GF-D8 (cell line): ENCODE measurements at places on chromosomes 1 and 21.

DNA sequence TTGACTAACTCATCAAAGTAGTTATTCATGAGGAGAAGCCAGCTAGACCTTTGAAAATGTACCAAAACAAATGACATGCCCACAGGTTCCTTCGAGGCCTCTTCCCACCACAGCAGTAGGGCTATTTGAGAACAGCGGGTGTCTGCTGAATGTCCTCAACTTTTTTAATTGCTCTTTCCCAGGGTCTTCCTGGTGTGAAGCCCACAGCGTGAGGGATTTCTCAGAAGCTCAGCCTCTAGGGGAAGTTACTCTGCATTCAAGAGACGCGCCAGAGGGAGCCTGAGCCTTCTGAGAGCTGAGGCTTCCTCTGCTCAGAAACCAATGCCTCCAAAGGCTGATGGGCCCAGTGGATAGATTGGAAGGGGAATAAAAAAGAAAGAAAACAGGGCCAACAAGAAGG lies 153.6 kb downstream of the OLFM3 start:
- no peak for DNase-seq

GRCh38 chr1:193131266-193131860 lies 9.5 kb downstream of the CDC73 start:
- DNase-seq = no peak

- DNase-seq = no peak
These were observed 282.6 kb downstream of the DSCAM start for GRCh38 chr21:40564318-40564717.

DNA sequence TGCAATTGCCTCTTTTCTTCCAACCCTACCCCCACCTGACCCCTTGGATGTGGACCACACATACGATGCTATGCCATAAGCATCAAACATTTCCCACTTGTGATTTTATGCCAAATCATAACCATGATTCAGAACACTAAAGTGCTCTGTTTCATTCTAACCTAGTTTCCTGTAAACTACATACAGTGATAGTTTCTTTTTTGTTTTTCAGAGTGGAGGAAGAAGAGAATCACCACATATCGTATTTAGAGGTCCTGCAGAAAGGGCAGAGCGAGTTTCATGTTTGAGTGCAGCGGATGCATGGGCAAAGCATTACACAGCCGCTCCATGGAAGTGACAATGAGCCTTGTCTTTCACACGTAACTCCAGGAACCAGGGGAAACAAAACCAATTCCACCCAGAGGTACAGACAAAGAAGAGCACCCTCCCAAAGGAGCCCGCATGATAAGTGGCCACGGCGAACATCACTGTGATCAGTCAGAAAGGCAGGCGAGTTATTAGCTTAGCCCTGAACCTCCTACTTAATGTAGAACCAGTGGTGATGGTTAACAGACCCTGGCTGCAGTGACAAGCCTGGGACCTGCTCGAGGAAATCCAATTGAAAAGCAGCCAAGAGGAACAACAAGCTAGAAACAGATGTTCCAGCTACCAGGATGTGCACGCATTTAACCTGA lies 64.0 kb upstream of the ZNF281 start:
- DNase-seq = no peak

DNA sequence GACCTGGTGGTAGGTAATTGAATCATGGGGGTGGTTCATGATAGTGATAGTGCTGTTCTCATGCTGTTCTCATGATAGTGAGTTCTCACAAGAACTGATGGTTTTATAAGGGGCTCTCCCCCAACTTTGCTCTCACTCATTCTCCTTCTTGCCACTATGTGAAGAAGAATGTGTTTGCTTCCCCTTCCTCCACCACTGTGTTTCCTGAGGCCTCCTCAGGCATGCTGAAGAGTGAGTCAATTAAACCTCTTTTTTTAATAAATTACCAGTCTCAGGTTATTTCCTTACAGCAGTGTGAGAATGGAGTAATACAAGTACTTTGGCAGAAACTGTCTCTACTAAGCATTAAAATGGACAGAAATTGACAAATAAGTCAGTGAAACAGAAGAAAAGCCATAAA lies 21.6 kb downstream of the RAB3GAP2 start:
- no peak for DNase-seq

GRCh38 chr1:185450917-185451316 lies 133.9 kb upstream of the IVNS1ABP start:
- DNase-seq = no peak

DNA sequence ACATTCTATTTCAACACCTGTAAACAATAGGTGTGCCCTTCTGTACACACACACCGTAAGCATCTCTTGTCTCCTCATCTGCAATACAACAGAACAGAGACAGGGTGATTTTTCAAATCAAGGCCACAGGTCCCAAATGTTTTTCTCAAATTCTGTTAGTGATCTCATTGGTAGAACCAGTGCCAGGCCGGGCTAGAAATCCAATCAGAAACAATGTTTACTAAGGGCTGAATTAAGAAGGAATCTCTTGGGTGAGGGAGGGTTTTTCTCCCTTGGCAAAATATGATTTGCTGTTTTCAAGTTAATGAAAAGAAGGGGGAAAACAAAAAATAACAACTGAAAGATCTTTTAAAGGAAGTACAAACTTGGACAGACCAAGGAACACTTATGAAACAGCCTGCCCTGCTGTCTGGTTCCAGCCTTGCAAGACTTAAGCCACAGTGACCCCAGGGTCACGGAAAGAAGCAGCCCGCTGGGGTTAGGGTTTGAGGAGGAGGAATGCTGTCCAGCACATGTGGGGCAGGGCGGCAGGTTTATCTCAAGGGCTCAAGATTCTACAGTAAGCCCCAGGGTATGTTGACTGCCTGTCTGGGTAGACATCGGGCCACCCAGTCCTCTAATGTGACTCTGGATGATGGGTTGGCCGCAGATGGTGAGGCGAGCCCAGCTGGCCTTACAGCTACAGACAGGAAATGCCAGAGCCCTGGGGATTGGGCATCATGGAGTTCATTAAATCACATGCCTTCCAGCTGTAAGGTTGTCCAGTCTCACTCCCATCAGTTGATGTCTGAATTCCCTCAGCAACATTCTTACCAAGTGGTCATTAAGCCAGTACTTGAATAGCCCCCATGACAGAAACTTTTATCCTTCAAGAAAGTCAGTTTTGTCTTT lies 73.3 kb upstream of the SLC44A3 start:
- DNase-seq = no peak

- no peak for DNase-seq
These were observed 1155.1 kb upstream of the ADGRL2 start for GRCh38 chr1:80645621-80646020.

GRCh38 chr1:17356387-17357026 lies 15.5 kb upstream of the PADI6 start:
- no peak for DNase-seq

GRCh38 chr1:182198006-182198605 lies 136.6 kb upstream of the ZNF648 start:
- DNase-seq = no peak

DNA sequence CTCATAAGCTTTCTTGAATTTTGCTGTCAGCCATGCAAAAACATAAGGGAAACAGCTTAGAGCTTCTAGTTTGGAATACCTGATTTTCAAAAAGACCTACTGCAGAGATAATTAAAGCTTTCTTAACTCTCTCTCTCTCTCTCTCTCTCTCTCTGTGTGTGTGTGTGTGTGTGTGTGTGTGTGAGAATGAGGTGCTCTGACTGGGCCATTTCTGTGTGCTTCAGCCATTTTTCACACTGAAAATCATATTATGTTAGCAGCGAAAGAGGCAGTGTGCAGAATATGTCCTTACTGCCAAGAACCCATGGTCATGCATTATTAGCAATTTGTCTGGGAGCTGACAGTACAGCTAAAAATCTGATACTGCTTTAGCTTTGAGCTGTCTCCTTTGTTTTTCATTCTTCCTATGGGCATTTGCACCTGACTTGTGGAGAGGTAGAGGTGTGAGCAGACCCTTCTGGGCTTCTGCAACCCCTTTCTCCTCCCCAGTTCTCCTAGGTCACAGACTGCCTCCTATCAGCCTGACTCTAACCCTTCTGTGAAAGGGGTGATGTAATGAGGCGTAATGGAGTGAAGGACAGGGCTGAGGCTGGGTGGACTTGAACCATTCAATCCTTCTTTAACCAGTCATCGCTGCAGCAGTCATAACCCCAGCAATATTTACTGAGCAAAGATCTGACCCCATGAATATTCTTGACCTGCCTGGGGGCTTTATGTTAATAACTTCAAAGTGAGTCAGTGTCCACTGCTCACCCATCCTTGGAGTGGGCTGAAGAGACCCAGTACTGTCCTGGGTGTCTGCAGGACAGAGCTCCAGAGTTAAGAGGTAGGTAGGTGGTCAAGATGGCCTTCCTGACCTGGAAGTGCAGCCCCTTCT lies 61.2 kb downstream of the SYT6 start:
- no peak for DNase-seq

DNA sequence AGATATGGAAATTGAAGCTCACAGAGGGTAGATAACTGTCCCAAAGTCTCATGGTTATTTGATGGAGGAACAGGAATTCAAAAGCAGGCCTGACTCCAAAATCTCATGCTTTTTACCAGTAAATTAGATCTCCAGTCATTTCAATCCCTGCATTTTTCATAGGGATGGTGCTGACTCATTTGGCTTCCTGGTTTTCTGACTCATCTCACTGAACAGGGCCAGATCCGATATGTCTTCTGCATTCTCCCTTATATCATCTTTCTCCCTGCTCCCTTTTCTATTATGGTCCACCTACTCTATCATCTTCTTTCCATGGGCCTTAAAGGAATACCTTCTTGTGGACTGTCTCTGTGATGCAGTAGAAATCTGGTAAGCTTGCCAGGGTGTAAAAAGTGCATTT lies 187.2 kb downstream of the FGGY start:
- DNase-seq = no peak

DNA sequence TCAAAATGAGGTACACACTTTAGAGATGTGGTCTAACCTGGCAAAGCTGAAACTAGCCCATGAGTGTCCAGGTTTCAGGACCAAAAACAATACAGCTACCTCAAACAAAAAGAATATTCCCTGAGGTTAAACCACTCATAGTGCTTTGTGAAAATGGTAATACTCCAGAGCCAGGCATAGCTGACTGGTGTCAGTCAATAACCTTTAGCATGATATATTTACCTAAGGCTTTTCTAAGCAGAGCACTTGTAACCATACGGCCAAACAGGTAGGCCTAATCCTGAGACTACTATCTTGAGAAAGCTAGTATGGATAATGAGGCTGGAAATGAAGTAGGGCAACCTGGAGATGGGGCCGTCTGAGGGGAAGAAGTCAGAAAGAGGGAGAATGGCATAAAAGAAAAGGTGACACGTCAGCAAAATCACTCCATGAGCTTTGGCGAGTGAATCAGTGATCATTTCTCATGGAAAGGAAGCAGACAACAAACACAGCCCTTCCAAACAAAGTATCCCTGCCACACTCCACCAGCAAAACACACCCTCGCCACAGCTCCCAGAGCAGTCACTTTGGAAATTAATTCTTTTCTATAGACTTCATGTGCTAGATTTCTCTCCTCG lies 1.7 kb upstream of the LRRC52 start:
- DNase-seq = no peak

DNA sequence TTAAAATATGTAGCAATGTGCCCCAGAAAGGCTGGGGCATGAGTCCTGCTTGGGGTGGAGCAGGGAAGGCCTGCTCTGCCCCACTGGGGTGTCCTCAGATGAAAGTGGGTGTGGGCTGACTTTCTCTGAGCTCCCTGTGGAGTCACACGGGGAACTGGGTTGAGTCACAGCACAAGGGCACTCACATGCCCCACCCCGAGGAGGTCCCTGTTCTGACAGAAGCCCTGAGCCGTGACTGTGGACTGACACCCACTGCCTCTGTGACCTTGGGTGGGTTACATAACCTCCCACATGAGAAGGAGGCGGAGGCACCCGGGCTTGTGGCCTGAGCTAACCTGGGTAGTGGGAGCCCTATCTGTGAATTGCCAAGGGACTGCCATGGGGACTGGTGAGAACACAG lies 52.5 kb upstream of the TINAGL1 start:
- no peak for DNase-seq

GRCh38 chr1:154747740-154748404 lies 122.2 kb downstream of the KCNN3 start:
- peak; percentile 53 for DNase-seq

GRCh38 chr1:71252900-71253299 lies 172.1 kb upstream of the ZRANB2 start:
- no peak for DNase-seq

DNA sequence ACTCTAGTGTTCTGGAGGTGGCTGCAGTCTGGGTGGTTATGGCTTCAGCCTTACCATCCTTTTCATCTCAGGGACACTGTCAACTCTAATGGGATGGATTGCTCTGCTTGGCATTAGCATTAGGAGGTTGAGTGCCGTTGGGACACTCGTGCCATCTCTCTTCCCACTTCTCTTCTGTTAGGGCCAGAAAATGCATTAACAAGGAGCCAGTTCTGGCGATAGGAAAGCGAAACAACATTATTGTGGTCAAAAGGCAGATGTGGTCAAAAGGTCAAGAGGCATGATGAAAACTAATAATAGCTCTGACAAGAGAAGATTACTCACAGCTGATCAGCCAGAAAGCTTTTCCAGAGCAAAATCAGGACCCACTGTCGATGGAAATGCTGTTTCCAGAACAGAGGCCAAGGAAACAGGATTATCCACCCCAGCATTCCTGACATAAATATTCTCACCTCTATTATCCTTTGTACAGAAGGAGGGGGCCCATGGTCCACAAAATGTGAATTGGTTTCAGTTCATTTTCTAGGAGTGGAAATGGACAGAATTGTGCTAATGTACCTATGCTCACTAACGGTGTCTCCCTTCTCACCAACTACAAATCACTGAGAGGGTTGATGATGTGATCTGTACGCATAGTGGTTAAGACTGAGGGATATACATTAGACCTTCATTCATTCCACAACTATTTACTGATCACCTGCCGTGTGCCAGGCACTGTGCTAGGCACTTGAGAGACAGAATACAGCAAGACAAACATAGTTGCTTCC lies 72.0 kb downstream of the ST6GALNAC5 start:
- DNase-seq = no peak

- DNase-seq = no peak
These were observed 23.1 kb downstream of the SASS6 start for GRCh38 chr1:100109554-100110066.

DNA sequence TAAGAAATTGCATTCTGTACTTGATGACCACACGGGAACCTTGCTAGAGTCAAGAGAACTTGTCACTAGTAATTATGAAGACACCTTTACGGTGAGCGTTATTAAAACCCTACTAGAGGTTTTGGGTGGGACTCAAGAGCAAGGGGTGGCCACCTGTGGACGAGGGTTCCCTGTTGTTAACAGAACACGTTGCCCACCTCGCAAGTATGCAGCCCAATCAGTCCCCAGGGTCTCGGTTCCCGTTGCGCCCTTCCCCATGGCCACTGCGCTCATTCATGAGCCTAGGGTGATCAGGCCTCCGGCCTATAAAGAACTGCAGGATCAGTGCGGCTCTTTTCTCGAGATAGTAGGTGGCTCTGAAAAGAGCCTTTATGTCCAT lies 30.2 kb upstream of the RNF187 start:
- DNase-seq = no peak

- DNase-seq = no peak
These were observed 5.7 kb downstream of the LGR6 start for GRCh38 chr1:202199040-202199889.

GRCh38 chr1:77643456-77643855 lies 39.0 kb downstream of the ZZZ3 start:
- DNase-seq = no peak
